ENCODE measurements at places on chromosomes 2 and 18.

- DNase-seq = no peak
These were observed 215.6 kb upstream of the MAP2 start for GRCh38 chr2:209208211-209208610.

DNA sequence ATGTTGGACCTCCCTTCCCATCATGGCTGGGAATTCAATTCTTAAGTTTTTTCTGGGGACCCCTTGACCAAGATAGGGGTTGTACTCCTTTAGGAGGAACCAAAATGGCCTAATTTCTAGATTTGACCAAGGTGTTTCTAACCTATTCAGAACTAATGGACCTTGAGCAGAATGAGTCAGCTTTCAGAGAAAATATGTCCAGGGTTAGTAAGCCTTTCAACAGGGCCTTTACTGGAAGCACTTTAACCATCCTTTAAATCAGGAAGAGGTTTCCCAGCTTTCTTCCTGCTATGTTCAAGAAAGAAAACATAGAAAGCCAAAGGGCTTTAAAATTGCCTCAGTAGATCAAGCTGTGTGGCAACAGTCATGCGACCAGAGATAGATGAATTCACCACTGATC lies 1184.9 kb upstream of the ACVR2A start:
- DNase-seq = no peak

DNA sequence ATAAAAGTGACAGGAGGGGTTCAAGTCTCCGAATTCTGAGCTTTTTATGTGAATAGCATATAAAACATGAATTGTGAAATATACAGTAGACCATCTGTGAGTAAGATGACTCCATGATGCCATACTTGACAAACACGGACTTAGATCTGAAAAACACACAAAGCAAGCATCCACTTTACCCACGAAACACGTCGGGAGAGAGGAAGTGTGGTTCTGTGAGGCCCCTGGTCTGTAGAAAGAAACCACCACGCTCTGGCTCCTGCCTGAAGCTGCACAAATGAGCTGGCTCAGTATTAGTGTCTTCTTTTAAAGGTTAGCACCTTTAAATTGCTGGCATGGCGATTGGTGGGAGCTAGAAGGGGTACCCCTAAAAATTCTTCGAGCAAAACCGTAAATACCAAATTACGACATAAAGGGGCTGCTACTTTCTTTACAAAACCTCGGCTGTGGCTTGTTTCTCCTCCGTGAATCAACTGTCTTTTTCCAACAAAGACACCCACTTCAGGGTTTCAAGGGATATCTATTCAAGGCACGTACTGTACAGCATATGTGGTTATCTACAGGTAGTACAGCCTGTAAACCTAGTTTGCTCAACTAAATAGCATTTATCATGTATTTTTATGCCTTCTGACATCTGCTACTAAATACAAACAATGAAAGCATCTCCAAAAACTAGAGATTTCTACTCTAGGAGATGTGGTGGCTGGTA lies 70.9 kb downstream of the AFF3 start:
- DNase-seq = no peak

DNA sequence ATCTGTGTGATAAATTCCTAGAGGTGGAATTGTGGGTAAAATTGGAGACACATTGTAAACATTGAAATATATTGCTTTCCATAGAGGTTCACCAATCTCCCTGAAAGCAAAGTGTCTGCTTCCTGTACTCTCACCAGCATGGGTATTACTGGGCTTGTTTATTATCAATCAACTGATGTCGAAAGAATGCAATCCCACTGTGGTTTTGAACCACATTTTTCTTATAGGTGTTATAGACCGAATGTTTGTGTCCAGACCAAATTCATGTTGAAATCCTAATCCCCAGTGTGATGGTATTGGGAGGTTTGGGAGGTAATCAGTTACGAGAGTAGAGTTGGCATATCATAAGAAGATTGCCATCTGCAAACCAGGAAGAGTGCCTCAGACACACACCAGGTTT lies 1212.4 kb downstream of the LRP1B start:
- no peak for DNase-seq

GRCh38 chr2:113281910-113282746 lies 3.4 kb upstream of the PAX8 start:
- no peak for DNase-seq

DNA sequence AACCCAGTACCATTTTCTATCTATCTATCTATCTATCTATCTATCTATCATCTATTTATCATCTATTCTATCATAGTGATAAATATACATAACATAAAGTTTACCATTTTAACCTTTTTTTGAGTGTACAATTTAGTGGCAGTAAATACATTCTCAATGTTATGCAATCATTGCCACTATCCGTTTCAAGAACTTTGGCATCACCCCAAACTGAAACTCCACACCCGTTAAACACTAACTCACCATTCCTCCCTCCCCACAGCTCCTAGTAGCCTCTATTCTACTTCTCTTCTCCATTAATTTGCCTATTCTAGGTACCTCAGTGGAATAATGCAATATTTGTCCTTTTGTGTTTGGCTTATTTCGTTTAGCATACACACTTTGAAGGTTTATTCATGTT lies 82.5 kb upstream of the KCNE4 start:
- DNase-seq = no peak

GRCh38 chr2:191521608-191522208 lies 156.2 kb upstream of the NABP1 start:
- peak; percentile 10 for DNase-seq

- DNase-seq = no peak
These were observed 3.1 kb downstream of the CCL20 start for GRCh38 chr2:227816507-227817294.

DNA sequence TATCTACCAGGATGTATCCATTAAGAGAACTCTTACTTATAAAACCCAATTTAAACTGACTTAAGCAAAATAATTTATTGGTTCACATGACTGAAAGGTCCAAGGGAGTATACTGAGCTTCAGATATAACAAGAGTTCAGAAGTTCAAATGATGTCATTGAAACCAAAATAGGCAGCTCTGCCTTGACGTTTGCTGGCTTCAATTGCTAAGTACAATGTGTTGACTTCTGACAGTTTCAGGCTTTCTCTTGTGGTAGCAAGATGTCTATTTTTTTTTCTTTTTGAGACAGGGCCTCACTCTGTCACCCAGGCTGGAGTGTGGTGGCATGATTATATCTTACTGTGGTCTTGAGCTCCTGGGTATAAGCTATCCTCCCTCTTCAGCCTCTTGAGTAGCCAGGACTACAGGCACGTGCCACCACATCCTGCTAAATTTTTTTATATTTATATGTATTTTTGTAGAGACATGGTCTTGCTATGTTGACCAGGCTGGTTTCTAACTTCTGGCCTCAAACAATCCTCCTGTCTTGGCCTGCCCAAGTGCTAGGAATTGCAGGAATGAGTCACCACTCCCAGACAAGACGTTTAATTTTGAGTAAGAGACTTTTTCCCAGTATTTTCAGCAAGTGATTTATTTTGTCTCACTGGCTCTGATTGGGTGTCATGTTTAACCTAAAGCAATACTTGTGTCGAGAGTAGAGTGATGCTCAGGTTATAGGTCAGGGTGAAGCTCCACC lies 184.8 kb downstream of the NR4A2 start:
- DNase-seq = no peak

DNA sequence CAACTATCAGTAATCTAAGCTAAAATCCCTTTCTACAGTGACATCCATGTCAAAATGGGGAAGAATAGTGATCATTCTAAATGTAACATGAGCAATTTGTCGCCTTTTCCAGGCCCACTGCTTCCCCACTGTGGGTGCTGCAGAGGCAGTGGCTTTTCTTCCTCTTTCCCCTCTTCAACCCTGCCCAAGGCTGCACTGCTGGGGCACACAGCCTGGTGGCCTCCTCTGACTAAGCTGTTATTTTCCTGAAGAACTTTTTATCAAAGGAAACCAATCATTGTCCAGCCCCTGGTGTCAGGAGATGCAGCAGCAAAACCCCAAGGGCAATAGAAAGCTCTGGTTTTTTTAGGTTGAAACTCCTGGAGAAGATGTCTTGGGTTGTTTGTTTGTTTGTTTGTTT lies 117.6 kb upstream of the KLF7 start:
- peak; percentile 6 for DNase-seq

DNA sequence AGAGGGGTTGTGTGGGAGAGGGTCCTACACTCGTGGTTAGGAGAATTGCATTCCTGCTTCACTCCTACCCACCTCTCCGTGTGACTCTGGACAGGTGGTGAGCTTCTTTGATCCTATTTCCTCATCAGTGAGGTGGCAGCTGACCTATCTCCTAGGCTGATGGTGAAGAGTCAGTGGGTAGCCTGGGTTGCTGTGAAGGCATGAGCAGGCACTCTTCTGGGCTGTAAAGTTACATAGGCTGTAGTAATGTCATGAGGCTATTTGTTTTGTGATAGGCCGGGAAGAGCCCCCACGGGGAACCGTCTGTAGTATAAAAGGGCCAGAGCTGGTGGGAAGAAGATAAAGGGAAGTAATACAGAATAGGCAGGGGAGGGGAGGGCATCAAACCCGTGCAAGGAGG lies 83.8 kb downstream of the TMEM247 start:
- no peak for DNase-seq

GRCh38 chr2:188478724-188479123 lies 187.1 kb downstream of the GULP1 start:
- DNase-seq = no peak

- DNase-seq = no peak
These were observed 183.5 kb downstream of the SCG2 start for GRCh38 chr2:223418604-223419199.

DNA sequence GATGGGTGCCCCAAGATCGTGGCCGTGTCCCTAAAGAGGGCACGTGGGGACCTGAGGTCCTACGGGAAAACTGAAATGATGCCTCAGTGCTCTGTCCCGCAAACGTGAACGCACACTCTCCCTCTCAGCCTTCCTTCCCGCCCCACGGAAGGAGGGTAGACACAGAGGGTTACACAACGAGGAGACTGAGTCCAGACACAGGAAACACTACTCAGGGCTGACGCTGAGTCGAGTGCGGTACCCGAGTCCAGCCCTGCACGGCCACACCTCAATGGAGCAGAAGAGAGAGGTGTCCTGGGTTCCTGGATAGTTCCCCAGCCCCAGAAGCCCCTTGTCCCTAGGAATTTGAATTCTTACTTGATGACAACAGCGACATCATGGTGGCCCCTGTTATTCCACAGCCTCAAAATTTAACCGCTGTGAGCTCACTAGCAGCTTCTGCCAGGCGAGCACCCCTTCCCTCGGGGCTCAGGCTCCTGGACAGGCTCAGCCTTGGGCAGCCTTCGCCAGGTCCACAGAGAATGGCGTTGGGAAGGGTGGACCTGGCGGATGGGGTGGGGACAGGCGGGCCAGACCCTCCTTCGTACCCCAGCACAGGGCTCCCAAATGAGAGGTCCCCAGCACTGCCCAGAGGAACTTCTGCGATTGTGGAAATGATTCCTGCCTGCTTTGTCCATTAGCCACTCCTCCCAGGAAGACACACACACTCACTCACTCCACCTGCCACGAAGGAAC lies 980 bp upstream of the RNPEPL1 start:
- no peak for DNase-seq

- DNase-seq = no peak
These were observed 70.6 kb upstream of the ITGB6 start for GRCh38 chr2:160270571-160271113.

DNA sequence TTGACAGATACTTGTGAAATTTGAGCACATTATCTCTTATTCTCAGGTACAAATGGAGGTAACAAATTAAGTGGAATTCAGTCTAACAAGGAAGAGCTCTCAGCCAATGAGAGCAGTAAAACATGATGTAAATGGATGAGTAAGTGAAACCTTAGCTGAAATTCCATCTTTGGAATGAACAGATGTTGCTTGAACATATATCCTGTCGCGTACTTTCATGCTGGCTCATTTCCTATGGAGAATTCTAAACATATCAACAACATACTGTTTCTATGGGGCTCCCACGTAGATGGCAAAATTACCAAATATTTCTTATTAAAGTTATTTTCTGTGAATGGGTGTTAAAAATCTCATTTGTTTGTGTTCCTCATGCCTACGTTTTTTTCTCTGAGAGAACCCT lies 256.3 kb upstream of the LINC00305 start:
- no peak for DNase-seq

DNA sequence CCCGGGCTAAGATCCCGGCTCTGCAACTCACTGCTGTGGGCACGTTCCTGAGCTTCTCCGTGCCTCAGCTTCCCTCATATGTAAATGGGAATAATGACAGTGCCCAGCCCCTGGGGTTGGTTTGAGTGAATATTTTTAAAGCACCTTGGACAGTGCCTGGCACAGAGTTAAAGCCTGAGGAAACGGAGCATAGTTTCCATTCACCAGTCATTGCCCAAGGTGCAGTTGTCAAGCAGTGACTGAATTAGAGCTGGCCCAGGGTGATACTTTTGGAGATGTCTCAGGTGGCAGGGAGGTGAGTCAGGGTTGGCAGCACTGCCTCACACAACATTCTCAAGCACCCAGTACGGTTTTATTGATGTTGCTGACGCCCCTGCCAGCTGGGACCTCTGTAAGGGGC lies 12.2 kb downstream of the TMEM177 start:
- no peak for DNase-seq

GRCh38 chr18:48367557-48367956 lies 41.6 kb downstream of the ZBTB7C start:
- no peak for DNase-seq

DNA sequence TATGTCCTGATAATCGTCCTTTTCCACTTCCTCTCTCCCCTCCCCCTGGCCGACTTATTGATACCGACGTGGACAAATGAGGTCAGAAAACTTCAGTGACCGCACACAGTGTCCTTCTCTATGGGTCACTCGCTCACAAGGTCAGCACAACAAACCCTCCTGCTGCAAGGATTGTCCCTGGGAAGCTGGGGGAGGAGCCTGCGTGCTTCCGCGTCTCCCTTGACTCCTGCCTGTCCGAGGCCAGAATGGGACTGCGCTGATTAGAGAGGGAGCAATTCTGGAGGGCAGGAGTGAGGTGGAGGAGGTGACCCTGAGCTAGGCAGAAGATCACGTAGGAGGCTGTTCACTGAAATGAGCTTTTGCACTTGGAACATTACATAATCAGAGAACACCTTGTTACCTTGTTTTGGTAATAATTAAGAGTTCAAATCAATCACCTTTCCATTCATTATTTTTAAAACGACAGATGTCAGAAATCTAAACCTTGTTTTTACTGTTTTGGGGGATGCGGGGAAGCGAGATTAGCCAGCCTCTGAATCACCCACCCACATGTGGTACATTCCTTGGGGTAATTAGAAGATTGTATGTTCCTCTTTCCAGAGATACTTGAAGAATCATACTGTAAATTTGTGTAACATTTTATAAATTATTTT lies 70.6 kb downstream of the CTAGE1 start:
- DNase-seq = no peak

DNA sequence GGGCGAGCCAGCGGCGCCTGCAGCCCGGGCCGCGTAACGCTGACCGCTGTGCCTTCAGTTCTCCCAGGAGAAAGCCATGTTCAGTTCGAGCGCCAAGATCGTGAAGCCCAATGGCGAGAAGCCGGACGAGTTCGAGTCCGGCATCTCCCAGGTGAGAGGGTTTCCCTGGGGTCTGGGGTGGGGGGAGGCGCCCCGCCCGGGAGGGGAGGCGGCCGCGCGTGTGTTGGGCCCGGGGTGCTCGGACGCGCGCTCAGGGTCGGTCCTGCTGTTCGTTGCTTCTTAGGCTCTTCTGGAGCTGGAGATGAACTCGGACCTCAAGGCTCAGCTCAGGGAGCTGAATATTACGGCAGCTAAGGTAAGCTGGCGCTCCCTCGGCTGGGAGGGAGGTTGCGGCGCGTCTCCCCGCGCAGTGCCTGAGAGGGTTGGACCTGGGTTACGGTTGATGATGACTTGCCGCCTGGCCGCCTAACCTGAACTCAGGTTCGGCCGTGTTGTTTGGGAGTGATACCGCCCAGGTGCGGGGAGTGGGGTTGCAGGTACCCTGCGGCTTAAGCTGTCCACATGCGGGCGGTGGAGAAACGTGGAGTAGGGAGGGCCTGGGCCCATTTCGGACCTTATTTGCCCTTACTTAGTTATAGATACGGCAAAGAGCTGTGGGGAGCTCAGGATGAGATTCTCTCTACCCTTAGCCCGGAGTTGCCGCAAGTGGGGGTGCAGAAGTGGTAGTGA lies 638 bp downstream of the RPS7 start:
- no peak for DNase-seq
